ENCODE measurements at places on chromosomes 1 and 21.
A peak's percentile ranks its signal among the peaks of the same experiment; 100 is the strongest.

GRCh38 chr1:241408170-241408569, 51.2 kb upstream of the RGS7 start:
- no peak for DNase-seq

DNA sequence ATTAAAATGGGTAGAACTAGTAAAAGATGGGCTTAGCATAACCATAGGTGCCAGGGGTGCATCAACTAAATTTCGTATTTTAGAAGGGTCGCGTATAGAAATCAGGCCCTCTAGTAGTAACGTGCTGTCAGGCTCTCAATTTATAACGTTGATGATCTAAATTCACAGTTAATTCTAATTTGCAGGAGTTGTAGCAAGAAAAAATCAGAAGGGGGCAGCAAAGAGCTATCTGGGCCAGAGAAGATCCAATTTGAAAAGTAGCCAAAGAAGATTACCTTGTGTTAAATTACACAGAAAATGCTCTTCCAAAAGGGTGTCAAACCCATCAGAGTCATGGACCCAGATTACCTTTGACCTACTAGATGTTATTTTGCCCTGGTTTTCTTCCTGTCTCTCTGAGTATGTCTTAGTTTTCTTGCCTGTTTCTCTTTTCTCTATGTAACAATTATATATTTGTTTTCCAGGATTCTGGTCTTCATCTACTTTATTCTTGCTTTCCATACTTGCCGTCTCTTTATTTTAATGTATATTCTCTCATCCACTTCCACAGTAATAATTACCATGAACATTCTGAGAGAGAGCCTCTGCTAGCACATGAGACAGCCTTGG, 1030.9 kb downstream of the AMY1C start:
- DNase-seq: peak; percentile 4

- no peak for DNase-seq
Observed at GRCh38 chr1:111571239-111571638, 48.4 kb upstream of the RAP1A start.

- peak; percentile 41 for DNase-seq
Observed at GRCh38 chr1:5286244-5286643, 631.8 kb downstream of the AJAP1 start.

DNA sequence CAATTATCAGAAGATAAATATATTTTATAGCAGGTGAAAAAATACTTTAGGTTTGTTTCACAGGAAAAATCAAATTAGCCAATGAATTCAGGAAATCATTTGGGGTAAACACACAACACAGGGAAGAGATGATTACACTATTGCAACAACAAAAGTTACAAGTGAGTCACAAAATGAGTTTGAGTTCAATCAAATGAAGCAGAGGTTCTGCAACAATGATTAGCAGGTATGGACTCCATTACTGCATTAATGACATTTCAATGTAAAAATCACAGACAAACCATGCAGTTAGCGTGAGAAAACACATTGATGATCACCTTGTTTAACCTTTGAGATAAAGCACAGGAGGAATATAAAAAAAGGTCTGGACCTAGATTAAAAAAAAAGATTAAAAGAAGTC, 9.7 kb downstream of the ADGRL4 start:
- no peak for DNase-seq

DNA sequence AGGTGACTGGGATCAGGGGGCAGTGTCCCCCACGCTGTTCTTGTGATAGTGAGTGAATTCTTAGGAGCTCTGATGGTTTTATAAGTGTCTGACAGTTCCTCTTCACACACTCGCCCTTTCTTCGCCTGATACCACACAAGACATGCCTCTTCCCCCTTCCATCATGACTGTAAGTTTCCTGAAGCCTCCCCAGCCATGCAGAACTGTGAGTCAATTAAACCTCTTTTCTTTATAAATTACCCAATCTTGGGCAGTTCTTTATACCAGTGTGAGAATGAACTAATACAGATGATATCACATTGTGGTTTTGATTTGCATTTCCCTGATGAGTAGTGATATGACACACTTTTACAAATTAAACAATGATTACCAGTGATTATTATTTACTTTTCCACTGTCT, 229.9 kb downstream of the AKT3 start:
- peak; percentile 22 for DNase-seq

DNA sequence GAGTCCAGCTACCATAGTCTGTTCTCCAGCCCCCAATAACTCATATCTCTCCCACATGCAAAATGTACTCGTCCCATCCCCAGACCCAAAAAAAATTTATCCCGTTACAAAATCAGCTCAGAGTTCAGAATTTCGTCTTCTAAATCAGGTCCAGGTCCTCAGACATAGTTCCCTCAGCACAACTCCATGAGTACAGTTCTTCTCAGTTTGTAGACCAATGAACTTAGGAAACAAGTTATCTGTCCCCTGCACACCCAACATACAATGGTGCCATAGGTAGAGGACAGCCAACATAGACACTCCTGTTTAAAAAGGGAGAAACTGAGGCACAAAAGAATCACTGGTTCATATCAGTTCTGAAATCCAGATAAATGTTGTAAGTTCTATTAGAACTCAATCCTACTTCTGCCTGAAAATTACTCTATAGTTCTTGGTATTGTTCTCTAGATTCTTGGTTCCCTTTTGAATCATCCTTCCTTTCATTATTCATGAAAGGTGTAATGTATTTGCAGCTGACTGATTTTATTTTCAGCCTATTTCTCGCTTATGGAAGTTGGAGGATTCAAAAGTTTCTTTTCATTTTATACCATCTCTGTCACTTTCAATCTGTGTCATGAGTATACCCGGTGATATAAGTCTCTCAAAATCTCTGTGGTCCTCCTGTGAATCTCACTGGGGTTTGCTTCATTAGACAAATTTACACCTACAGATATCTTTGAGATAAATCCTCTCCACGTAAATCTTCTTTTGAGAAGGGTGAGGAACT, 75.8 kb upstream of the TSPAN2 start:
- no peak for DNase-seq

DNA sequence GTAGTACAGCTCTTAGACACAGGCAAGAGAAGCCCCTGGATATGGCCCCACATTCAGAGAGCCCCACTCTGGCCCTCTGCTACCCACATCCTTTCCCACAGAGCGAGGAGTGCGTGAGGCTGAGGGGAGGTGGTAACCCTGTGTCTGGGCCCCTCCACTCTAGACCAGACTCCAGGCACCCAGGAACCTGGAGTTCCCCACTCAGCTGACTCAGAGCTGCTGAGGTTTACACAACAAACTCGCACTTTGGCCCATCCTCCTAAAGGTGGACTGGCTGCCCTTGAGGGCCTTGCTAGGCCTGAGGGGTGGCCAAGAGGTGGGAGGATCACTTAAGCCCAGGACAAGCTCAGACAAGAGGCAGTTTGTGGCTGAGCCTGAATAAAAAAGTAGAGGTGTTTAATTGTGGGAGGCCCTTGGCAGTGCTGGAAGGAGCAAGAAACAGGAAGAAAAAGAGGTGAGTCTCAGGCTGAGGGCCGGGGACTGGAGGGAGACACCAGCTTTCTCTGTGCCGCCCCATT, 10.7 kb downstream of the MR1 start:
- peak; percentile 90 for DNase-seq

DNA sequence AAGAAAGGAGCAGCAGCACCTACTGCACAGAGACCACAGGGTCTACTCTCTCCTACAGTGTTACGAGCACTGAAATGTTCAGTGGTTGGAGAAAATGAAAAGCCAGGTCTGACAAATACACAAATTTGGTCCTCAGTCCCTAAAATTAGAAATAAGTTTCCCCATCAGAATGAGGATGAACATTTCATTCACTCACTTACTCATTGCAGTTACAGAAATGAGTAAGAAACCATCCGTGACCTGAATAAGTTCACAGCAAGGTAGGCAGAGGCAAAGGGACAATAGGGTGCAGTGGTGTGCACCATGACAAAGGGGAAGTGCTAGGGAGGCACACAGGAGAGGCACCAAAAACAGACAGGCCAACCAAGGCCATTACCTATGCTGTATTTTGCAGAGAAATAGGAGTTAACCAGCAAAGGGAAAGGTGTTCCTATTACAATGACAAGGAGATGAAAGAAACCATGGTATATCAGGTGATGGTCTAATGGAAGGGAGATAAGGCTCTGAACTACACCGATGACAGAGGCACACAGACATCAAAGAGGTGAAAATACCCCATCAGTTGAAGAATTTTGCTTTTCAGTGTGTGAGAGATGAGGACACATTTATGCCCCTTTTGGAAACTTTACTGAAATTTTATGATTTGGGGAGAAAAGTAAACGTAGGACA, 29.4 kb downstream of the VAV3 start:
- peak; percentile 77 for DNase-seq

DNA sequence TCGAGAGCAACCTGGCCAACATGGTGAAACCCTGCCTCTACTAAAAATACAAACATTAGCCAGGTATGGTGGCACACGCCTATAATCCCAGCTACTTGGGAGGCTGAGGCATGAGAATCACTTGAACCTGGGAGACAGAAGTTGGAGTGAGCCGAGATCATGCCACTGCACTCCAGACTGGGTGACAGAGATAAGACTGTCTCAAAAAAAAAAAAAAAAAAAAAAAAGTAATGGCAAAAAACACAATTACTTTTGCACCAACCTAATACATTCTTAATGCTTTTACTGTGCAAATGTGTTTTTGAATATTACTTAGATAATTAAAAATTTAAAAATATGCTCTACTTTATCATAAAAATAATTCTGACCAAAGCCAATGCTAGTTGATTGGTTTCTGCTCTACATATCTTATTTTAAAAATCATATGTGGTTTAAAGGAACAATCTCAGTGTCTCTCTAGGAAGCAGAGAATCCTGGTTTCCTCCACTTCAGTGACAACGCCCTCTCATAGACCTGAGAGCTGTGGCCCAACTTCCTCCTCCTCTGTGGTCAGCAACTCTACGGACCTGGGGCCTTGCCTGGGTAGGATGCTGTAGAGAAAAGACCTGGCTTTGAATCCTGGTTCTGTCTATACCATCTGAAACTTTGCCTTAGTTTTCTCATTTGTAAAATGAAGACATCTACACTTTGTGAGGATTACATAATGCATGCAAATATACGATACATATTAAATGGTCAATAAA, 64.7 kb downstream of the TGFBR3 start:
- no peak for DNase-seq
